ENCODE measurements at places on chromosomes 12 and 14.

- DNase-seq, result peak; percentile 73
Observed at GRCh38 chr14:104659764-104660523, 29.5 kb upstream of the INF2 start.

DNA sequence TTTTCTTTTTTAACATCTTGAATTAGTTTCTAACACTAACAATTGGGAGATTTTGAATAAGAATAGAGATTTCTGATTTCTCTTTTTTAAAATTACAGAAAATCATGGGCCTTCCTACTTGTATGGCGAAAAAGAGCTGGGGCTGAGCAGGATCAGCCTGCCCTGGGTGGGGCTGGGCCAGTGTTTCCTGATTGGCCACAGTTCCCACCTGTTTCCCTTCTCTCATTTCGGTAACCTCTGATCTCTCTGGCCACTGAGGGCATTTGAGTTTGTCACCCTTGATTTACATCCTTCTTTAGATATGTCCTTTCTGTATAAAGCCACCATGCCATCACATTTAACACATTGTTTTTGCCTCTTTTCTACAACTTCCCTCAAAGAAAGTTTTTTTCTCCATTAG is 254.2 kb downstream of the ZFP36L1 start:
- DNase-seq, result no peak

DNA sequence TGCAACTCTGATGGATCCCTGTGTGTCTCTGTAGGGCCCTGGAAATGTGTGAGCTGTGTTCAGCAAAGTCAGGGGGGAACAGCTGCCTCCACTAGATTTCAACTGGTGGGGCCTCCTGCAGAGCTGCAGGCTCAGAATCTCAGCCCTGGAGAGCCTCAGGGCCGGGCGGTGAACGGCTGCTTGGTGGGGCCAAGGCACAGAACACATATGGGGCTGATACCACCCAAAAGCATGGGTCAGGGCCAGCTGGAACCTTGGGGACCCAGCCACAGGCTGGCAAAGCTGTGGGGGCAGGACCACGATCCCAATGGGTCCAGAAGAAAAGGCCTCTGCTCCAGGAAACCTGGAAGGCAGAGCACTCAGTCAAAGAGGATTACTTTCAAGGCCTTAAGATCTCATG is 878.5 kb downstream of the BCL11B start:
- no peak for DNase-seq

DNA sequence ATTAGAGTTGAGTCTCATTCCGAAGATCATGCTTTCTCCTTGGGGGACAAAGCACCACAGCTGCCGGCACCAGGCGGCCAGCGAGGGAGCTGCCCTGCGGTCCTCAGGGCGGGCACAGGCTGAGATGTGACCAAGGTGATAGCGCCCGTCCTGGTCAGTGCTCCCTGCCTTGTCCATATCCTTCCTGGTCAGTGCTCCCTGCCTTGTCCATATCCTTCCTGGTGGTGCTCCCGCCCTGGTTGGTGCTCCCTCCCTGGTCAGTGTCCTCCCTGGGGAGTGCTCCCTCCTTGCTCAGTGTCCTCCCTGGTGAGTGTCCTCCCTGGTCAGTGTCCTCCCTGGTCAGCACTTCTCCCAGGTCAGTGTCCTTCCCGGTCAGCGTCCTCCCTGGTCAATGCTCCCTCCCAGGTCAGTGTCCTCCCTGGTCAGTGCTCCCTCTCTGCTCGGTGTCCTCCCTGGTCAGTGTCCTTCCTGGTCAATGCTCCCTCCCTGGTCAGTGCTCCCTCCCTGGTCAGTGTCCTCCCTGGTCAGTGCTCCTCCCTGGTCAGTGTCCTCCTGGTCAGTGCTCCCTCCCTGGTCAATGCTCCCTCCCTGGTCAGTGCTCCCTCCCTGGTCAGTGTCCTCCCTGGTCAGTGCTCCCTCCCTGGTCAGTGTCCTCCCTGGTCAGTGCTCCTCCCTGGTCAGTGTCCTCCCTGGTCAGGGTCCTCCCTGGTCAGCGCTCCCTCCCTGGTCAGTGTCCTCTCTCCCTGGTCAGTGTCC is 92.2 kb downstream of the ADGRD1 start:
- peak; percentile 44 for DNase-seq

- DNase-seq, result no peak
Observed at GRCh38 chr12:78726854-78727253, 137.7 kb upstream of the SYT1 start.

GRCh38 chr14:42626986-42627385 is 1020.3 kb downstream of the LRFN5 start:
- DNase-seq, result no peak

DNA sequence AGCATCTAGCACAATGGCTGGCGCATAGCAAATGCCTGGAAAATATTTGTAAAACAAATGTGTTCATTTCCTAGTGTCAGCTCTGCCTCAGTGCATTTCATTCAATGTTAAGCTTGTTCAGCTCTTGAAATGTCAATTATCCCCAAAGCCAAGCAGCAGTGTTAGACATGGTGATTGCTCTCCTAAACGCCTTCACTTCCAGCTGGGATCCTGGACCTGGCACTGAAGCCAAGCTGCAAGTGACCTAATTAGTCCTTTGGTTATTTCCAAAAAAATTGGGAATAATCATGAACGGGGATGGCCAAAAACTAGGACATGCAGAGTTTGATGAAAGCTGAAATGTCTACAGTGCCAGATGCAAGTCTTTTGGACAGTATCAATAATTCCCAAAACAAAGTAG is 54.9 kb upstream of the MDGA2 start:
- DNase-seq, result no peak

DNA sequence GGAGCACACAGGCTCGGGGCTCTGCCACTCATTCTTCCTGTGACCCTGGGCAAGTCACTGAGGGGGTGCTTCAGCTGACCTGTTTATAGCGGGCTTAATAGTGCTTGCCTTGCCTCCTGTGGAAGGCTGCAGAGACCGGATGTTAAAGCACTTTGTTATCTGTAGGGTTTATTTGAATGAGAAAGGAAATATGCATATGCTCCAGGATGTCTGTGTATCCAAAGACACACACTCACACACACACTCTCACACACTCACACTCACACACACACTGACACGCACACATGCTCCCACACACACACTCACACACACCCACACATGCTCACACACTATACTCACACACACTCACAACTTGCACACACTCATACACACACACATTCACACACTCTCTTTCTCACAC is 56.1 kb upstream of the DDX11 start:
- no peak for DNase-seq

GRCh38 chr12:6093764-6094163 is 30.7 kb downstream of the VWF start:
- DNase-seq, result no peak

DNA sequence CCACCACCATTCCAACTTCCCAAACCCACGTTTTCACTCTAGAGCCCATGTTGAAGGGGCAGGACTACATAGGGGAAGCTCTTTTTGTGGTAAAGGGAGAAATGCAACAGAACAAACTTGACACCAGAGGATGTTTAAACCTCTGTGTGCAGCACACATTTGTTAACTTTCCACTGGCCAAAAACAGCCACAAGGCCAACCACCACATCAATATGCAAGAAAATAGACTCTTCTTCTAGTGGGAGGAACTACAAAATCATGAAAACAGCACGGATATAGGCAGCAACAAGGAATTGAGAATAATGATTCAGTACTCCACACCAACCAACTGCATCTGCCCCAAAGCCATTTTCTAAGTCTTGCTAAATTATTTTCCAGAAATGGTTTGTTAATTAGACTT is 66.3 kb upstream of the CEP83 start:
- DNase-seq, result no peak

GRCh38 chr12:2264651-2265232 is 212.0 kb downstream of the CACNA1C start:
- no peak for DNase-seq

DNA sequence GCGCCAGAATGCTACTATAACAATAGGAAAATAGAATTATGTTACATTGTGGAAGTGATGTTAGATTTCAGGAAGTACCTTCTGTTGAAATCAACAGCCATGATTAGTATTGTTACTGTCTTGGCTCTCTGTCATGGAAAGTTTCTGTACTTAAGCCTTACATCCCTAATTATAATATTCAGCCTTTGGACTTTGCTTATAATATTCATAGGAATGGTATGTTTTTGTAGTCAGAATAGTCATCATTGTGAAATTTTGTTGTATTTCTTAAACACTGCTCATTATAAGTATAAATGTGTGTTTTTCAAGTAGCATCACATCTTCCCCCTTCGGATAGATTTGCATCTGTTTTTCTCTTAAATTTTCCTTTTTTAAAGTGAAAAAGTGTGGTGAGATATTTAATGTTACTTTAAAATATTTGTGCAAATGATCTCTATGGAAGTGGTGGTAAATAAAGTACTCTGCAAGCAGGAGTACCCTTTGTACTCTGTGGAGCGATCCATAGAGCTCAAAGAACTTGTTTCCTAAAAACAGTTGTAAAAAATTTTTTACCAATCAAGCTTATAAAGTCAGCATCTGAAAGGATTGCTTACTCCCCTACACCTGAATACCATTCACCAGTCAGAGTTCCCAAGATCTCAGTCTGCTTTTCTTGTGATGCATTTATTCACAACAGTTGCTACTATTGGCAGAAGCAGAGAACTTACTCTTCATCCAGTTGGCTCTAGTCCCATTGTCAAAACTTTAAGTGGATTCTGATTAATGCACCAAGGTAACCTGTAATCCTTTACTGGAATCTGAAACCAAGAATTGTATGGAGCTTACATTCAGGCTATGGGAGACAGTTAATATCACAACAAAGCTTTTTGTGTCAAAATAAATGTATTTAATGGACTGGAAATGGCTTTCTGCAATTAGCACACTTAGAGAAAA is 87.8 kb downstream of the RIC8B start:
- DNase-seq, result no peak

GRCh38 chr12:713281-713875 is 39.0 kb upstream of the WNK1 start:
- DNase-seq, result no peak

DNA sequence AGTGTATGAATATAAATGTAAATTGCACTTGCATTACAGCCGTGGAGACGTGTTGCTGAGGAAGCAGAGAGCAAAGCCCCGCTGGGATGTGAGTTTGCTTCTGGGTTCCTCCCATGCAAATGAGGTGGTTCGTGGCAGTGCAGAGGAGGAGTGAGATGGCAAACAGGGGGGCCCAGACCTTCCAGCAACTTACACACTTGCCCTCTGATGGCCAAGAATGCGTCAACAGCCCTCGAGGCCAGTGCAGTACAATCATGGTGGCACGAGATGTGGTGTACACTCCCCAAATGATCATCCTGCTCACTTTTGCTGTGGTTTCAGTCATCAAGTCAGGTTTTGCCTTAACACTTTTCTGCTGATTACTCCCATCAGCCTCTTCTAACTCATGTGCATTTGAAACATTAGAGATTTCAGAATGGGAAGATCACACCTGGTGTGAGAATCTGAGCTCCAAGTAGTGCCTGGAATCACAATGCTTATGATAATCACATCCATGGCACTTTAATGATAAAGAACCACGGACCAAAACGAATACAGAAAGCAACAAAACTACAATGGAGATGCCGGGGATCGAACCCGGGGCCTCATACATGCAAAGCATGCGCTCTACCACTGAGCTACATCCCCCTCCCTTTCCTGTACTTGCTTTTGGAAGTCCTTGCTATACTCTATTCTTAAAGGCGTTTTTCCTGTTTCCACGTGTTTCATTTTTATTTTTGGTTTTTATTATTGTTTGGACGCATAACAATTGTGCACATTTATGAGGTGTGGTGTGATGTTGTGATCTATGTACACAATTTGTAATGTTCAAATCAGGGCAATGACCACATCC is 7.0 kb upstream of the UBC start:
- DNase-seq, result peak; percentile 81

DNA sequence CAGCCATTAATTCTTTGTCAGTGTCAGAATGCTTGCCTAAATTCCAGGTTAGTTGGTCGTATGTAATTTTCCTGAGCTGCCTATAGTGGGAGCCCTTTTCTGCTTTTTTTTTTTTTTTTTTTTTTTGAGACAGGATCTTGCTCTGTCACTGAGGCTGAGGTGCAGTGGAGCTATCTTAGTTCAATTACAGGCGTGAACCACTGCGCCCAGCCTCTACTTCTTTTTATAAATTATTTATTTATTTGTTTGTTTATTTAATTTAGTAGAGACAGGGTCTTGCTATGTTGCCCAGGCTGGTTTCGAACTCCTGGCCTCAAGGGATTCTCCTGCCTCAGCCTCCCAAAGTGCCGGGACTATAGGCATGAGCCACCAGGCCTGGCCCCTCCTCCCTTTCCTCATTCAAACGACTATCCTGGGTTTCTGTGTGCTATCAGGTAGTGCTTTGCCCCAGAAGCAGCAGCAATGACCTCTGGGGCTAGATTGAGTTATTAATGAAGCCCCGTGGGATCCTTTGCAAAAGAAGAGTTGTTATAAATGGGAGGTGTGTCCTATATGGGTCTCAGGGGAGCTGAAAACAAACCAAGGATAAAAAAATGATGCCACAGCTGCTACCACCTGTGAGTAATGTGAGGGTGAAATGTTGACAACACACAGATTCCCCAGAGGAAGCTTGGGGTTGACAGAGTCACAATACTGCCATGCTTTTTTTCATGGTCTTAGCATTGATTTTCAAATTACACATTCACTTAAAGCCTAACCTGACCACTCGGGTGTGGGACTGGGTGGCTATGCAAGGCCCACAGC is 34.6 kb upstream of the NFKBIA start:
- DNase-seq, result no peak

GRCh38 chr14:23570806-23571483 is 3.4 kb upstream of the AP1G2 start:
- DNase-seq, result no peak

- no peak for DNase-seq
Observed at GRCh38 chr14:50615056-50615455, 53.0 kb downstream of the SAV1 start.

- DNase-seq, result peak; percentile 78
Observed at GRCh38 chr12:52004042-52004648, 2.6 kb upstream of the TAMALIN start.

DNA sequence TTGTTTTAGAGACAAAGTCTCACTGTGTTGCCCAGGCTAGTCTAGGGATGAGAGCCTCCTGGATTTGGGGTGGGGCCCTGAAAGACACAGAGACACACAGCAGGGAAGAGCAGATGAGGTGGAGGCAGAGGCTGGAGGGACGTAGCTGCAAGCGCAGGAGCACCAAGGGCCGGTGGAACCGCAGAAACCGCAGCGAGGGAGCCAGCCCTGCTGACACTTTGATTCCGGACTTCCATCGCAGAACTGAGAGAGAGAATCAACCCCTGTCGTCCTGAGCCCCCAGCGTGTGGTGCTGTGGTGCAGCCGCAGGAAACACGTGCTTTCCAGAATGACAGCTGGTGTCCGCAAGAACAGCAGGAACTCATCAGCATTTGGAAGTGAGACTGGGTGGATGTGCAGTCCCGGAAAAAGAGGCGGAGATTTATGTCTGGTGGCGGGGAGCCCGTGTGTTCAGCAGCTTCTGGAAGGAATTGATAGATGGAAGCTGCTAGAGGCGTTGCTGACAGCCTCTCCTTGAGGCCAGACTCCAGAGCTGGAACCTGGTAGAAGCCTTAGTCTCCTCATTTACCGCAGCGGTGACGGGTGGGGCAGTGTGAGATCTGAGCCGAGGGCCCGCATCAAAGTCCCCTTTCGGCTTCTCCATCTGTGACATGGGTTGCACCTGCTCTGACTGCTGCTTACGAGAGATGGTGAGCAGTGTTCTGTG is 21.9 kb upstream of the KLC1 start:
- peak; percentile 88 for DNase-seq
